LHCN-M2 (cell line): ENCODE measurements at places on chromosomes 7 and 10. TPM values are rescaled to one million over a fixed set of nuclear protein-coding genes. Genes with fewer than 3 reads are reported as not detected.

DNA sequence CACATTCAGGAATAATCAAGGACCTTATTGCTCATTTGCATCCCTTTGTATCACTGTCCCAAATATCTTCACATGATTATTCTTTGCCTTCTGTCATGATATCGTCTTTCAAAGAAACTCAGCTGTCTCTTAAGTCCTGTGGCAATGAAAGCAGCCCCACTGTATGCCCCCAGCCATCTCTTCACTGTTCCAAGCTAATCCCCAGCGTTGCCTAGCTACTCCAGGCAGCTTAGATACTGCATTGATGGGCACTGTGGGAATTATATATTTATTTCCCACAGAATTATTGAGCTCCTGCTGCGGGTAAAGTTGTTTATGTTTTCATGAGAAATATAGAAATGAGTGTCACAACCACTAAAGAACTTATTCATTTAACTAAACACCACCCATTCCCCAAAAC, 38.8 kb downstream of the SND1 start:
- no peak for DNase-seq

NXPH1 gene
- 1.0 and 2.8 TPM in 2 replicates for total RNA-seq

DNA sequence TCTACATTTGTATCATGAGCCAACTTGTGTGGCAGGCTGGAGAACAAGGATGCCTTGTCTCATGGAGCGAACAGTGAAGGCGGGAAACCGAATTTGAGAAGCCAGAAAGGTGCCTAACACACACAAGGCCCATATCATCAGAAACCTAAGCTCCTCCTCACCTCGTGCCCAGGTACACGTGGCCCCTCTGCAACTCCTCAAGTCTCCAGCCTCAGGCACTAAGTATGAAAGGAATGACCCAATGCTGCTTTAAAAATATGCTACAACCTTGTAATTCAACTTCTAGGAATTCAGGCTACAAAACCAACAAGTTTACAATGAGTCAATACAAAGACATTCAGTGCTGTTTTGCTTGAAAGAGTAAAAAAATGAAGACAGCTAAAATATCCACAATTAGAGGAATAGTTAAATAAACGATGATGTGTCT, 95.7 kb downstream of the CDK6 start:
- peak; percentile 81 for DNase-seq

- DNase-seq, result peak; percentile 47
Measured at GRCh38 chr10:13790196-13790595, 203.4 kb downstream of the PRPF18 start.

DNA sequence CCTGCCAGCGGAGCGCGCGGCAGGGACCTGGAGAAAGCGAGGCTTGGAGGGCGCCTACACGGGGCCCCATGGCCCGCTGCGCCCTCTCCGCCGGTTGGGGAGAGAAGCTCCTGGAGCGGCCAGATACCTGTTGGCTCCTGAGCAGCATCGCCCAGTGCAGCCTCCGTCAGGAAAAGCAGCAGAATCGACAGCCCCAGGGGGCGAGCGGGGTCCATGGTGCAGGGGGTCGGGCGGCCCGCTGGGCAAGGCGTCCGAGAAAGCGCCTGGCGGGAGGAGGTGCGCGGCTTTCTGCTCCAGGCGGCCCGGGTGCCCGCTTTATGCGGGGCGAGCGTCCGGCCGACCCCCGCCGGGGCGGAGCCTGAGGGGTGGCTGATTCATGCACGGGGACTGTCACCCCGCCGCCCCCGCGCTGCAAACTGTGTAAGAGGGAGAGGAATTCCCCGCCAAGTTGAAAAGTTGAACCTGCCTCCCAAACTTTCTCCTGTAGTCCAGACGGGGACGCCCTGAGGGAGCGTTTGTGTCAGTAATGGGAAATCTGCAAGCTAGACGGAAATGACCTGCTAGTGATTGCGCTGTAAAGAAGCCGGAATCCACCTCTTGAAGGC, at the start of gene TFPI2:
TFPI2 (minus strand) TSS at position 290 of the 605 bp plus-strand sequence; CDS start at position 215, 75 bp downstream.
- DNase-seq, result peak; percentile 67

DNA sequence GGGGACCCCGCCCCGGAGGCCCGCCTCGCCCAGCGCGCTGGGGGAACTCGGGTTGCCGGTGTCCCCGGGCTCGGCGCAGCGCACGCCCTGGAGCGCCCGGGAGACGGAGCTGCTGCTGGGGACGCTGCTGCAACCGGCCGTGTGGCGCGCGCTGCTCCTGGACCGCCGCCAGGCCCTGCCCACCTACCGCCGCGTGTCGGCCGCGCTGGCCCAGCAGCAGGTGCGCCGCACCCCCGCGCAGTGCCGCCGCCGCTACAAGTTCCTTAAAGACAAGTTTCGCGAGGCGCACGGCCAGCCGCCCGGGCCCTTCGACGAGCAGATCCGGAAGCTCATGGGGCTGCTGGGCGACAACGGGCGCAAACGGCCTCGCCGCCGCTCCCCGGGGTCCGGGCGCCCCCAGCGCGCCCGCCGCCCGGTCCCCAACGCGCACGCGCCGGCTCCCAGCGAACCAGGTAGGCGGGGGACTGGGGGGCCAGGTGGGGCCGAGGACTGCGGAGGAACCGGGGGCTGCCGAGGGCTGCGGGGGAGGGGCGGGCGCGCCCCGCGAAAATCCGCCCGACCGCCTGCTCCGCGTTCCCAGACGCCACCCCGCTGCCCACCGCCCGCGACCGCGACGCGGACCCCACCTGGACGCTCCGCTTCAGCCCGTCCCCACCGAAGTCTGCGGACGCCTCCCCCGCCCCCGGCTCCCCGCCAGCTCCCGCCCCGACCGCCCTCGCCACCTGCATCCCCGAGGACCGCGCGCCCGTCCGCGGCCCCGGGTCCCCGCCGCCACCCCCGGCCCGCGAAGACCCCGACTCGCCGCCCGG, 574 bp downstream of the UTF1 start:
- no peak for DNase-seq

- DNase-seq, result no peak
Measured at GRCh38 chr10:82572744-82573143, 697.8 kb downstream of the NRG3 start.

- DNase-seq, result peak; percentile 31
Measured at GRCh38 chr10:5589661-5590511, 65.1 kb downstream of the CALML3 start.

DNA sequence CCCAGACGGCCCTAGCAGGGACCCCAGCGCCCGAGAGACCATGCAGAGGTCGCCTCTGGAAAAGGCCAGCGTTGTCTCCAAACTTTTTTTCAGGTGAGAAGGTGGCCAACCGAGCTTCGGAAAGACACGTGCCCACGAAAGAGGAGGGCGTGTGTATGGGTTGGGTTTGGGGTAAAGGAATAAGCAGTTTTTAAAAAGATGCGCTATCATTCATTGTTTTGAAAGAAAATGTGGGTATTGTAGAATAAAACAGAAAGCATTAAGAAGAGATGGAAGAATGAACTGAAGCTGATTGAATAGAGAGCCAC, 184 bp downstream of the CFTR start:
- DNase-seq, result no peak

NEUROG3 gene
- not detected in 2 replicates for total RNA-seq

DNA sequence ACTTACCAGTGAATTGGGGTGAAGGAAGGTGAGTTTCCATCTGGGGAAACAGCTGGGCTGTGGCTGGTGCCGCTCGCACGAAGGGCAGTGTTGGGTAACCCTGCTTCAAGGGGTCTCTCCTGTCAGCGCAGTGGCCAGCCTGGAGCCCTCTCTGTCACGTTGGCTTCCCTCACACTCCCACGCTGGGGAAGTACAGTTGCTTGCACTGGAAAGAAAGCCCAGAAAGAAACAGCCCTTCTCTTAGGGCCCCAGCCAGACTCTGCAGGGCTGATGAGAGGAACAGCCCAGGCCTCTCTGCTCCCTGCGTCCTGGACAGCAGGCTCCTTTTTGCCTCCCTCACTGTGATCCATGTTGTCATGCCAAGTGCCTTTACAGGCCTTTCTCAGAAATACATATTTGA, 40.3 kb upstream of the TRIM8 start:
- no peak for DNase-seq

GRCh38 chr10:103042129-103042528, 124.0 kb downstream of the CNNM2 start:
- no peak for DNase-seq

GHRHR gene
- not detected in 2 replicates for total RNA-seq

DNA sequence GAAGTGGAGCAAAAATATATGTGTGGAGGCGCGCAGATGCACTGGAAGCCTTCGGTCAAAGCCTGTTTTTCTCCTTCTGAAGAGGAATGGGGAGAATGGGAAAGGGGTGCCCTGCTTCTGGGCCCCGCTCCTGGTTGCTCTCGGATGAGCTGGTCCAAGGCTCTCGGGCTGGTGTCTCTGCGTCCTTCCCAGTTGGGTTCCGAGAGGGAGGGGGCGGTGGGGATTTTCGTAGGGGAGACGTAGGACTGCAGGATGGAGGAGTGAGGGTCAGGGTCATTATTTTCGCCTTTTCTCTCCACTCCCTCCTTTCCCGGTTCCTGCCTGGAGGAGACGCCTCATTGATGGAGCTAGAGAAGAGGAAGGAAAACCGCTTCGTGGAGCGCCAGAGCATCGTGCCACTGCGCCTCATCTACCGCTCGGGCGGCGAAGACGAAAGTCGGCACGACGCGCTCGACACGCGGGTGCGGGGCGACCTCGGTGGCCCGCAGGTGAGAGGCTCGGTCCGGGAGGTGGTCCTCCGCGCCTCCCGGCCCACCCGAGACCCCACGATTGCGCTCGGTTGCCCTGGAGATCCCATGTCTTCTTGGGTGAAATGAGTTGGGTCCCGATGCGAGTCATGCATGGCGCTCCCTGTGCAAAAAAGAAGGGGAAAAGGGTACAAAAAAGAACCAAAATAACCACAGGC, 790 bp downstream of the ADAM22 start:
- DNase-seq, result no peak

GRCh38 chr10:31128536-31128935, 96.9 kb upstream of the ZNF438 start:
- DNase-seq, result no peak

PPP1R17 gene
- total RNA-seq, result 0.06 TPM in 1 of 2 replicates, not detected in the other

- DNase-seq, result no peak
Measured at GRCh38 chr10:7239312-7239985, 171.4 kb downstream of the SFMBT2 start.
